Activated naive CD4-positive, alpha-beta T cell treated with Interleukin-2 at 50 U/mL for 16 hours (primary cell): ENCODE measurements at places on chromosomes 16 and 17.

DNA sequence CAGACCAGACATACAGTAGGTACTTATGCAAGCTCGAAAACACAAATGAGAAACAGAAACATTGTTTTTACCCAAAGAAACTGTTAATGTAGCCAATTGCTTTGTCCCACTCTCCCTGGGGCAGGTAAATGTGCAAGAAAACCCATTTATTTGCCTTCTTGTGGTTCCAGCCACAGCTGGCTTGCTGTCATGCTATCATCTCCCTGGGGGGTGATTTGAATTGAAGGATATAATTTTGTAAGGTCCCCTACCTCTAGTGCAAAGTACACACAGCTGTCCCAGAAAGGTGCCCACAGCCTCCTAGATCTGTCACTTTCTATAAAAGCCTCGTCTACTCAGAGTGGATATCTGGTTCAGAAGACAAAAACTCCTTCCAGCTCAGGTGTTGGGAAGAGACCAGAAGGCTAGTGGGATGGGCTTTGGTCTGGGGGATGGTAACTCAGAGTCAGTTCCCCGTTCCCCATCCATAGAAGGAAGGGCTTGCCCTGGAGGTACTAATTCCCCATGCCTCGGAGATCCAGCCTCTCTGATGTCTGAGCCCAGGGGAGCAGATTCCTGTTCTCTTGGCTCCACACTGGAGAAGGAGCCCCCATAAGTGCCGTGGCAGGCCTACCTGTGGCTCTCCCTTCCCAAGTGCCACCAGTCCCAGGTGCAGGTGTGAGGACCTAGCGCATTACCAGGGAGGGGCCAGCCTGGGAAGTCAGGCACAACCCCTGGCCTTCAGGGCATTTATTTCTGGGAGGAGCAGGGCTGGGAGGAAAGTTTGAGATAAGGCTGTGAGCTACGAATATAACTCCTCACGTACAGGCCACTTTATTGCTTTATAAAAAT lies 2.4 kb upstream of the PRR15L start:
- no peak for DNase-seq

DNA sequence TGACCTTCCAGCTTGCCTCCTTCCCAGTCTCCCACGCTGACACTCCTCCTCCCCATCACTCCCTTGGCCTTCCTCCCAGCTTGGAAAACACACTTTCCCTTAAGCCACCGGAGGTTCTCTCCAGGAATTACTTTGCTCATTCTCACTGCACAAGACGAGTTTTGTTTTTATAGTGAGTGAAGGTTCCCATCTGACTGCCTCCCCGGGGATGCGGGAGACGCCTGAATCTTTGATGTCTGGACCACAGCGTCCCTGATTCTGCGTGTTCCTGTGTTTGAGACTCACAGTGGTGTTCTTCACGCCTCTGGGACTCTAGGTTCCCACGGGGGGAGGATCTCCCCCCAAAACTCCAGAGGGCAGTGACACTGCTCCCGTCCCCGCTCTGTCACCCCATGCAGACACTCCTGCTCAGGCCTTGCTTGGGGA lies 2.0 kb downstream of the DNAI2 start:
- DNase-seq = no peak

DNA sequence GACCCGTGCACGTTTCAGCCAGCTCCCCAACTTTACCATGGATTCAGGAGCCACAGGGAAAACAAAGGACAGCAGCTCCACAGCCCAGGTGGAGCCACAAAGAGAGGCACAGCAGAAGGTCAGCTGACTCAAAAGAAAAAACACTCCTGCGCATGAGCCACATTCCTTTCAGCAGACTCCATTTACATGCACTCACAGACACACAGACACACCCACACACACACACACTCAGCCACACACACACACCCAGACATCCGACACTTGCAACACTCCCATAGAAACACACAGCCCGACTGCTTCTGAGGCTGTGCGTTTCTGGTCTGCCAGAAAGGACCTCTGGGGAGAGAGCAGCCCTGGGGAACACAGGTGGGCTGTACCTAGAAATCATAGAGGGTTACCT lies 2335.5 kb downstream of the TP53TG3F start:
- DNase-seq = no peak

GRCh38 chr16:87926246-87927194 lies 9.8 kb downstream of the CA5A start:
- DNase-seq = peak; percentile 16
